ENCODE measurements at places on chromosomes 3 and 15.

DNA sequence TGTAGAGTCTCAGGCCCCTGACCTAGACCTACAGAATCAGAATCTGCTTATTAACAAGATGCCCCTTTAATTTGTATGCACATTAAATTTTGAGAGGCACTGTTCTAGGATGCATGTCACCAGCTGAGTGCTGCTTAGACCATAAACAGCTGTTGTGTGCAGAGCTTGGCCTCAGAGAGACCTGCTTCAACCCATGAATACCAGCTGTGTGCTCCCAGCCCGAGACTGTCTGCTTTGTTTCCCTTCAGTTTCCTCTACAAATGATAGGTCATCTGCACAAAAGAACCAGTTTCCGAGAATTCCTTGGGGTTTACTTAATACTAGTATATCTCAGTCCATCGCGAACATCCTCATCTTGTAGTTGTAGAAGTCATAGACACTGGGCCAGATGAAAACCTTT lies 158.5 kb upstream of the PFN2 start:
- DNase-seq: no peak

DNA sequence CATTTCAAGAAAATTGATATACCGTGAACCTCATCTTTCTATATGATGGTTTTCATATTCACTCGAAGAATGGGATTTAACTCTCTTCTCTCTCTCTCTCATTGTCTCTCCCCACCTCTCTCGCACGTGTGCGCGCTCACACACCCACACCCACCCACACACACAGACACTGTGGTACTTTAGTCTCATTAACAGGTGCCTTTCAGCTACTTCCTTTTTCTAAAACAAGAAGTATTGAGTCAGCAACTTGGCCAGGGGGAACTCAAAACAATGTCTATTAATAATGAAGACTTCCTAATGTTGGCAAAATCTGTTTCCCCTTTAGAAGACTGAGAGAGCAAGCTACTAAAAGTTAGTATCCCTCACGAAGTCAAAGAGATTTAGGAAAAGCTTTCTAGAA lies 150.7 kb downstream of the TMCO5A start:
- peak; percentile 16 for DNase-seq

DNA sequence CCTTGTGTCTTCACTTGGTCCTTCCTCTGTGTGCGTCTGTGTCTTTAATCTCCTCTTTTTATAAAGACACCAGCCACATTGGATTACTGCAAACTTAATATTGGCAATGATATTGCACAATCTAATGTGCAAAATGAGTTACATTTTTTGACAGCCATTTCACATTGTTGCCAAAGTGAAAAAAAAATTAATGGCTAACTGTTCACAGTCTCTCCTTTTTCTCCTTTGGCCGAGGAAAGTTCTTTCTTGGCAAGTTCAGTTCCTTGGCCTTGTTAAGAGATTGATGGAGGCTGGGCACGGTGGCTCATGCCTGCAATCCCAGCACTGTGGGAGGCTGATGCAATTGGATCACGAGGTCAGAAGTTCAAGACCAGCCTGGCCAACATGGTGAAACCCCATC lies 62.2 kb upstream of the ZNF280D start:
- no peak for DNase-seq

GRCh38 chr15:101803209-101803608 lies at the start of gene OR4F6:
Gene OR4F6, plus strand, starts transcription at chr15:101803509. Its CDS starts 2,211 bp downstream, at chr15:101805720.
- DNase-seq: no peak

DNA sequence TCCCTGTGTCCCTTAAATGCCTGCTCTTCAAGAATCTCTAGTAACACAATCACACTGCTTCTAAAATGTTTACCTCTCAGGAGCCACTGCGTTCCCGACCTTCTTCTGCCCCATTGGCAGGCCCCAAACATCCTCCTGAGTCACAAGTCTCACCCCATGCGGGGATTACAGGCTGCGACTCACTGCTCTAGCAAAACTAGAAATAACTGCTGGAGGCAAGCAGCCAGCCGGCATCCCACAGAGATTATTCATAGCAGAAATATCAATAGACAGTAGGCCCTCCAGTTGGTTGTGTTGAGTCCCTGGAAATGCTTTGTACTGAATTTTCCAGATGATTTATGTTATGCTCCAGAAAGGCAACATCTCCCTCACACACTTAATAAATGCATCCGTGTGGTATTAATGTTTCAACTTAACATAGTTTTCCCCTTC lies 64.8 kb downstream of the RFTN1 start:
- DNase-seq: no peak

- DNase-seq: peak; percentile 93
These were observed at the start of gene UNC45A for GRCh38 chr15:90934949-90935751. Gene UNC45A, plus strand, starts transcription at chr15:90935285. Its CDS starts 40 bp downstream, at chr15:90935325.

GRCh38 chr3:186024210-186024609 lies 84.7 kb downstream of the ETV5 start:
- no peak for DNase-seq

GRCh38 chr3:42735615-42736014 lies 33.0 kb upstream of the HHATL start:
- DNase-seq: no peak

GRCh38 chr3:184737063-184737462 lies 25.2 kb upstream of the MAGEF1 start:
- no peak for DNase-seq

DNA sequence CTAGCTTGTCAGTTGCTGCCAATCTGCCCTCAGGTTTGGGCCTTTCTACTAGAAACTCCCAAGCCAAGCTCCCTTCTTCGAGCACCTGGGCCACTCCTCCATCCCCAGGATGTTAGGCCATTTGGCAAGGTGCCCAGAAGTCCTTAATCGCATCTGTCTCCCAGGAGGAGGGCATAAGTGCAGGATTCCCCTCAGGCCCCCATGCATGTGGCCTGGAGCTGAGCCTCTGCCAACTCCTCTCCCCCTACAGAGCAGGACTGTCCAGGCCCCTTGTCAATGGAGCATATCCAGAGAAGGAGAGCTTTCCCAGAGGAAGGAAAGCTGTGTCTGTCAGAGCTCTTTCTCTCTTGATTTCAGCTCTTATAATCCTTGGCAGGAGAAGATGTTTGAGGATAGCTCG lies 182.6 kb upstream of the ROPN1 start:
- no peak for DNase-seq

- no peak for DNase-seq
These were observed 540.1 kb downstream of the UNC13C start for GRCh38 chr15:54518156-54518882.

- no peak for DNase-seq
These were observed 32.3 kb upstream of the OCA2 start for GRCh38 chr15:28131400-28131799.

GRCh38 chr15:74291101-74292071 lies 55.3 kb downstream of the CCDC33 start:
- peak; percentile 67 for DNase-seq

DNA sequence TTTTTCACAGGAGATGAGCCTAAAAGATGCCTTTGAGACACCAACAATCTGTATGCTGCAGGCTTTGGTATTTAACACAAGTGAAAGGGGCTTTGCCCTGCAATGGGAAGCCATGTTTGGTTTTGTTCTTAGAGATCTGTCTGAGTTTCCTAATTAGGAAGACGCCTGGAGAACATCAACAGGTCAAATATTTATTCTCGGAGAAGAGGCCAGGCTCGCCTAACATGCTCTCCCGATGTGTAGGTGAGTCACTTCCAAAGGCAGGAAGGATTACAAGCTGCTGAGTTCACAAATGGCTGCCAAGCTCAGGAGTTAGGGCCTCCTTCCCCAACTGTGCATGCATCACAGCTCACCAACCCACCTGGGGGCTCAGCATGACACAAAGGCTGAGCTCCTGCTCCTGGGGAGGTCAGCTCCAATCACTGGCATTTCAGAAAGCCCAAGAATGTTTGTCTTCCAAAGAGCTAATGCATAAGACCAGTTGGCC lies 119.5 kb upstream of the PRICKLE2 start:
- no peak for DNase-seq

DNA sequence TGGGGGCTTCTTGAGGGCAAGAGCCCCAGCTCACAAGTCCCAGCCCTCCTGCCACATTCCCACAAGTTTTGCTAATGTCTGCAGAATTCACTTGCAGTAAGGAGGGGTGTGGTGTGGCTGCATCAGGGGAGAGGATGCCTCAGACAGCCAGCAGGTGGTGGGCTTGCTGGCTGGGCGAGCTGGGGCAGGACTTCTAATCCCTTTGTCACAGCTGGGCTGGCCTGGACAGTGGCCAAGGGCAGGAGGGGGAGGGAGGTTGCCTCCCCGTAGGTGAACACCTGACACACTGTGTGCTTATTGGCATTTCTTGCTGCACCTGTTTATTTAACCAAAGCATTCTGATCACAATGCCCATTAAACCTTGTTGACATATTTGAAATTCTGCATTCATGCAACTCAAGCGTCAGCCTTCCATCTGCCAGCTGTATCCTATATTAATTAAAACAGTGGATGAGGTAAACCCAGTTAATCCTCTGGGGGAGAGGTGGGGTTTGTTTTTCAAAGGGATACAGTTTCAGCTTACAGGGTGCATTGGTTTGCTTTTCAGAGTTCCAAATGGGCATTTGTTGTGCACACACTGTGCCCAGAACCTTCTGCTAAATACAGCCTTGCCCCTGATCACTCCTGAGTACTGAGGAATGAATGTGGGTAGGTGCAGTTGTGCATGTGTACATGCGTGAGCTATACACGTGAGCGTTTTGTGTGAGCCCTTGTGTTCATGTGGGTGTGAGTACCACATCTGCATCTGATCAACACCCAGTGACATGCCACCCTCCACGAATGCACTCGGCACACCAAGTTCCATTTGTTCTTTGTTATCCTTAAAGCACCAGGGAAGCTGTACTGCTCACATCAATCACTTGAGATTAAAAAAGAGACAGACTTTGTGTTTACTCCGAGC lies 268.7 kb downstream of the XXYLT1 start:
- DNase-seq: no peak

GRCh38 chr3:178762385-178762784 lies 226.1 kb downstream of the KCNMB2 start:
- no peak for DNase-seq

- DNase-seq: no peak
These were observed 101.1 kb downstream of the ADCY5 start for GRCh38 chr3:123347691-123348264.

DNA sequence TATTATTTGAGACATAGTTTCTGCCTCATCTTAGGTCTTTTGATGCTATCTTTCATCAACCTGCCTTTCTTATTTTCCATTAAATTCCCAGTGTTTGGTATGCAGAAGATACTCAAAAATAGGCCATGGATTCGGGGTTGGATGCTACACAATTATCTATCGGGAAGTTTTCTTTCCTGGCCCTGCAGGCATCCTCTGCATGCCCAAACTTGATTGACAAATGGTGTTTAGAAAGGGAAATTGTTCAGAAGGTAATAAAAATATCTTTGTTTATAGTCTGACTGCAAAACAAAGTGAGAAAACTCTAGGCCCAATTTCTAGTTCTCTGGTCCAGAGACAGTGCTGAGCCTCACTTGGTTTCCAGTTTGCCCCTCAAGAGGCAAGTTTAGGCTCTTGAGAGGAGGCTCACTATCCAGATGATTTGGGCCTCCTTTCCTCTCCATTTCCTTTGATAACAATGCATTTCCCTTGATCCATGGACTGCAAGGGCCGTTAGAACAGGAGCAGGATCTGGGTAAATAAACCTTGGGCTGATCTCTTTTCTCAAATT lies 157.1 kb upstream of the DPH6 start:
- no peak for DNase-seq

DNA sequence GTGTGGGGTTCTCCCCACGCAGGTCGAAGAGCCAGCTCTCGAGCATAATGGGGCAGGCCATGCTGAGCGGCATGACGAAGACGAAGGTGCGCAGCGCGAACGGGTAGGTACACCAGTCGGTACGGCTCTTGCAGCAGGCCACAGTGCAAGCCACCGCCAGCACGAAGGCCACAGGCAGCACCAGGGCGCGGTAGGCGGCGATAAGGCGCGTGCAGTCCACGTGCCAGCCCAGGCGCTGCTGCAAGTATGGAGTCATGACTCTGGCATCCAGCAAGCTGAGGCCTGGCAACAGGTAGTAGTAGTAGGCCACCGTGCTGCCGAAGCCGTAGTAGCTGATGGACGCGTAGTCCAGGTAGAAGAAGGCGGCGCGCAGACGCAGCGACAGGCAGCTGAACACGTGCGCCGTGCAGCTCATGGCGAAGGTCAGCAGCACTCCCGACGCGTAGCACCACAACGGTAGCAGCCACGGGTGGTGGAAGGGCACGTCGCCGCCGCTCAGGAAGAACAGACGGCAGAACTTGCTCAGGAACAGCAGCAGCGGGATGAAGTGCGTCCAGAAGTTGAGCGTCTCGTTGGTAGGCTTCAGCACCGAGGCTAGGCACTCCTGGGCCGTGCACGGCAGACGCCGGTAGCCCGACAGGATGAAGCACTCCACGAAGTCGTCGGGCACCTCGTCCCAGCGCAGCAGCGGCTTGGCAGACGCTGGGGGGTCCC lies 797 bp downstream of the PAQR9 start:
- no peak for DNase-seq

- no peak for DNase-seq
These were observed 1454.9 kb downstream of the ZPLD1 start for GRCh38 chr3:103889675-103890074.

- DNase-seq: no peak
These were observed 48.9 kb downstream of the PTPN9 start for GRCh38 chr15:75530169-75530568.

DNA sequence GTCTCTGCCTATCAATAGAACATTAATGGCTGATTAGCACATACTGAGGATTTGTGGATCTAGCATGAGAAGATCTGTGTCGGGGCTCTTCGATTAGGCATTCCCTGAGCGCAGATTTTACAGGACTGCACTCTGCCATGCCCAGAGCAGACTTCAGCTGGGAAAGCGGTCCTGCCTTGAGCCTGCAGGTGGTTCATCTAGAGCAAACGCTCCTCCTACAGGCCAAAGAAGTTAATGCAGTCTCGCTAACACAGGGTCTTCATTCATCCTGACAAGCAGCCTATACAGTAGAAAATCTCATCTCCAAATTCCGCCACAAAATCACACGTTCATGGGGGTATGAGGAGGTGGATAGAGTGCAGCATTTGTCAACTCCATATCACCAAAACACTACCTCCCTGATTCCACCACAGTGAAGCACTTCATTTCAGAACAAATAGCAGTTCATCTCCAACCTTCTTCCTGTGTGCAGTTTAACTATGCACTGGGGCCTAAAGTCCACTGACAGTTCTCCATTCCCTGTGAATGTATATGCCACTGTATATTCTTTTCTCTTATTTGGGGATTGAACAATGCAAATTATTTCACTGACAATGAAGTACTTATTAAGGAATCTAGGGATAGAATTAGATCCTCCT lies 405.8 kb downstream of the IGSF11 start:
- DNase-seq: no peak

- no peak for DNase-seq
These were observed 12.9 kb upstream of the MB21D2 start for GRCh38 chr3:192930577-192930976.

DNA sequence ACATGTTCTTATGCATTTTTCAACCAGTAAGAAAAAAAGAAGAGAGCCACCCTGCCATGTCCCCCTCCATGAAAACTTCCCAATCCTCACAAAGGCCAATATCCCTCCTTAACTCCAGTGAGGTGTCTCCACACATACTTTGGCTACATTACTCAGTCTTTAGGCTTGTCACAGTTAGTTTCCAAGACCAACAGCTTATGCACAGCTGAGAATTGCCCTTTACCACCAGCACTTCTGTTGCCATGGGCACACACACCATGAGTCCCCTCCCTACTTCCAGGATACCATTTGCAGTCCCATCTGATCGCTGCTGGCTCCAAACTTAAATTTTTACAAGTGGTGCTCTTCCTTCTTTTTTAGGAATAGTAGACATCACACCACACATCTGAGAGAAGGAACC lies 150.3 kb upstream of the STRIT1 start:
- DNase-seq: no peak

GRCh38 chr15:46129145-46129544 lies 494.3 kb downstream of the SQOR start:
- DNase-seq: no peak
